ENCODE measurements at places on chromosomes 5 and 9. TPM values are rescaled to one million over a fixed set of nuclear protein-coding genes. Genes with fewer than 3 reads are reported as not detected.

DNA sequence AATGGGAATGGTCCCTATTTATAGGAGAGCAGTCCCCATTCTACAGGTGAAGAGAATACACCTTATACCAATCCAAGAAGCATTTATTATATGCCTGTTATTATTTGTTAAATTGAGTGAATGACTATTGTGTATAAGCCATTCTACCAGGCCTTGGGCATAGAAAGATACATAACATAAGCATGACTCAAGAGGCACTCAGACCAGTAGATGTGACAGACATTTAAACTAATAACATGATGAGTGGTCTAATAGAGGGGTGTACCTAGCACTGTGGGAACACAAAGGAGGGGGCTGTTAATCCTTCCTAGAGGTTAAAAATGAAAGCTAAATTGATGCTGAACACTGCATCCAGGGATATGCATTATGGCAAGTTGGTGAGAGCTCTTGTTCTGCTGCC, 145.0 kb upstream of the TNC start:
- no peak for DNase-seq

DNA sequence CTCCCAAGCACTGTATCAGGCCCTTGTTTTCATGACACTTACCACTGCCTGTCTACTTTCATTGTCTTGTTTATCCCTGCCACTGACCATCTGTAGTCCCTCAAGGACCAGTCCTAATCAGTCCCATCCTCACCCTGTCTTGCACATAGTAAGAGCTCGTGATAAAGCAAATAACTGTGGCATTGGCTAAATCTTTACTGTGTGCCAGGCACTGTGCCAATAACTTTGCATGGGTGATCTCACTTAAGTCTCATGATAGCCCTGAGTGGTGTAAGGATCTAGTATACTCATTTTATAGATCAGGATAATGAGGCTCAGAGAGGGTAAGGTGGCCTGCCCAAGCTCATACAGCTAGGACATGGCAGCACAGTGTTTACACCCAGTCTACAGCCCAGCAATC, 5.6 kb downstream of the CDX1 start:
- no peak for DNase-seq

DNA sequence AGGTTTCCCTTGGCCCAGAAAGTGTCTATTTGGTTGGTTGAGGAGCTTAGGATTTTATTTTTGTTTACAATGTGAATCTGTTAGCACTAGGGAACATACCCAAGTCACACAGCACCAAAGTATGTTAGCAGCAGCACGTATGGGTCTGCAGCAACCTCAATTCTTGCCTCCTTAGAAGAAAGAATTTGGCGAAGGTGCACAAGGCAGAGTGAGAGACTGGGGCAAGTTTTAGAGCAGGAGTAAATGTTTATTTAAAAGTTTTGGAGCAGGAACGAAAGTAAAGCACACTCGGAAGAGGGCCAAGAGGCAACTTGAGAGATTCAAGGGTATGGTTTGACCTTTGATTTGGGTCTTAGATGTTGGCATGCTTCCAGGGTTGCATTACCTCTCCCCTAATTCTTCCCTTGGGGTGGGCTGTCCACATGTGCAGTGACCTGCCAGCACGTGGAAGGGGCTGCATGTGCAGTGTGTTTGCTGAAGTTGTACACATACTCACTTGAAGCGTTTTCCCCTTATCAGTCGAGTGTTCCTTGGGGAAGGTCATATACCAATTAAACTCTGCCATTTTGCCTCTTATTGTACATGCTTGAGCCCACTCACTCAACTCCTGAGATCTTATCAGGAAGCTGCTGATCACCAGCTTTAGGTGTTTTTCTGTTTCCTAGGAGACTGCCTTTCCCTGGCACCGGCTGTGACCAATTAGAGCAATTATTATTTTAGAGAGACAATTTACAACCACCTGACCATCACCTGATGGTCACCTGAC, 64.9 kb upstream of the SHC3 start:
- no peak for DNase-seq

- no peak for DNase-seq
These were observed 57.3 kb downstream of the TRIP13 start for GRCh38 chr5:949815-950560.

GRCh38 chr9:2385746-2386145, 235.8 kb upstream of the VLDLR start:
- no peak for DNase-seq

DNA sequence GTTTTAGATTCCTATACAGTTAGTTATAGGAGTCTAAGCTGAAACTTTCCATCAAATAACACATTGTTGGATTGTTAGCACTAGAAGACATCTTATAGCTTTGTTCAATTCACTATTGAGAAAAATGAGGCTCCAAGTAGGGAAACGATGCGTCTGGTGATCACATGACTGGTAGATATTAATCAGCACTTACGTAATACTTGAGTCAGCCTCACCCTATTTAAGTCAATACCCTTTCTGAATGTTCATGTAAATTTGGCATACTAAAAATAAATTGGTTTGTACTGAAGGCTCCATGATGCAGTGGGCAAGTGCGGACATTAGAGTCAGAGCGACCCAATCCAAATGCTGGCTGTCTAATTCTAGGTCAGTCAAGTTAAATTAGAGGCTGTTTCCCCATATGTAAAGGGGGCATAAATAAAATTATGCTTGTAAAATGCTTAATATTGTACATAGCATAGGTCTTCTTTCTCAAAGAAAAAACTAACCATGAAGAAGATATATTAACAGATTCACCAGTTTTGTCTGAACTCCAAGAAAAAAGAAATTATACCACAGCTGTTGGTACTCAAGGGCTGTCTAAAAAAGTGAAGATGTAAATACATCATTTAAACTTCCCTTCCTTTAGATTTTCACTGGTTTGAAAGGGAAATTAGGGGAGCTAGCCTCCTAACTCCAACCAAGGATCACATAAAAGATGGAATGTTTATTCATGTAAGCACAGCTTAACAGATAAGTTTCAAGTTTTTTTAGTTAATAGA, 406.6 kb upstream of the TLE4 start:
- peak; percentile 47 for DNase-seq

DNA sequence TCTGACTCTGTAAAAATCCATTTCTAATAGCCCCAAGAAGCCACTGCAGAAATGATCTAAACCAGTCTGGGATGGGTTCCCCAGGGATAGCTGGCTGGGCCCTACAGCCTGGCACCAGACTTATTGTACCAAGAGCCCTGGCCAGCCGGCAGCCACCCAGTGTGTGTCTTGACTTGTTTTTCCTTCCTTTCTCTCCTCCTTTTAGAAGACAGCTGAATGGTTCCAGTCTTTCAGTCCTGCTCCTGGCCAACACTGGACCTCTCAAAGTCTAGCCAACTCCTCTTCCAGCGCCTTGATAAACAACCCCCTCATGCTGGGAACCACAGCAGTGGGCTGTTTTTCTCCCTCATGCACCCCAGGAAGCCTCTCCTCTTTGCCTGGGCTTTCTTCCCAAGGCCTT, 34.1 kb downstream of the ATOX1 start:
- no peak for DNase-seq

DNA sequence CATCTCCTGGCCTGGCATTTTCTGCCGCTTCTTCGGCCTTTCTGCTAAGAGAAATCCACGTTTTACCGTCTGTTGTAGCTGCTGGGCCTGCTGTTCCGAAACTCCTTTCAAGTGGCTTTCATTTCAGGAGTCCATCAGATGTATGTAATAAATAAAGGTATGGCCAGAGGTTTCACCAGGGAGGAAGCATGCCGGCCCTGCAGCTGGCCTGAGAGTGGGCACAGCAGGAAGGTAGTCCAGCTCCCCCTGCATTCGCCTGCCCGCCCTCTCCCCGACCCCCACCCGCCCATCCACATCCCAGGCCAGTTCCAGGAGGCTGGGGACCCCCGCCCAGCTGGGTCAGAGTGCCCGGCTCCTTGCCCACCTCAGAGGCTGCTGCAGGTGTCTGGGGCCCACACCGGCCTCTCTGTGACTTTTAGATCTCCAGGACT, 46.4 kb upstream of the EXOC3 start:
- DNase-seq = no peak

MEIKIN gene
- 1.6 TPM for polyA plus RNA-seq

IRGM gene
- not detected for polyA plus RNA-seq

PRR7 gene
- 17.4 TPM for polyA plus RNA-seq

DNA sequence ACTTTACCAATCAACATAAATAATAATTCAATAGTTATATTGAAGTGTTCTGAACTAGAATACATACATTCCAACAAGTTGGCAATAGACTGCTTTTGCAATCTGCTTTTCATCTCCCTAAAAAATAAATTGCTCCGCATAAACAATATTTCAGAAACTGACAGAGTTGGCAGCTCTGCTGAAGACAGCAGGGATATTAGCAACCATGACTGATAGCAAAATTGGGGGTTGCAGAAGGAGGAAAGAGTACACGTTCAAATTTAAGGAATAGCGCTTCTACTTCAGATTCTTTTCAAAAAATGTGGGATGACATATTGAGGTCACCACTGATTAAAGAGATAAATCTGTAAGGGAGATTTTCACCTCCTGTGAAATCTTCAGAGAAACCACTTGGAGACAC, 521.2 kb downstream of the DTWD2 start:
- DNase-seq = no peak

DNA sequence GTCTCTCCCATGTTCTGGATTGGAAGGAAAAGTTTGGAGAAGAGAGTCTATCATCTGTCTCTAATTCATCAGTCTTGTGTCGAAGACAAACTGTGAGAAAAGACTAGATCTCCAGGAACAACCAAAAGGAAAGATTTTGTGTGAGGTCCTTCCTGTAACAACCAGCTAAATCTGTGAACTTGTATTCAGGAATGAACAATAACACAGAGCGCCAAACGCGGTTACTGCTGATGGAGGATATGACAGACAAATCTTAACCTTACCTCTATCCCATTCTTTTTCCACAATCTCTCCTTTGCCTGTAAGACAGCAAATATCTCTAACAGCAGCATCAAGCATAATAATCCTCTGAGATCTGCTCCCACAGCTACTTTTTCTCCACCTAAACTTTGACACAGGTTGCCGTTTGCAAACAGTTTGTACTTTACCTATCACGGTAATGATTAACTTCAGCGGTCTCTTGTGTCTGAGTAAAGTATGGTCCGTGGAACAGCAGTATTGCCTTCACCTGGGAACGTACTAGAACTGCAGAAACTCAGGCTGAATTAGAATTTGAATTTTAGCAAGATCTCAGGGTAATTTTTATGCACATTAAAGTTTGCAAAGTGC, 387.6 kb downstream of the ELAVL2 start:
- no peak for DNase-seq

DNA sequence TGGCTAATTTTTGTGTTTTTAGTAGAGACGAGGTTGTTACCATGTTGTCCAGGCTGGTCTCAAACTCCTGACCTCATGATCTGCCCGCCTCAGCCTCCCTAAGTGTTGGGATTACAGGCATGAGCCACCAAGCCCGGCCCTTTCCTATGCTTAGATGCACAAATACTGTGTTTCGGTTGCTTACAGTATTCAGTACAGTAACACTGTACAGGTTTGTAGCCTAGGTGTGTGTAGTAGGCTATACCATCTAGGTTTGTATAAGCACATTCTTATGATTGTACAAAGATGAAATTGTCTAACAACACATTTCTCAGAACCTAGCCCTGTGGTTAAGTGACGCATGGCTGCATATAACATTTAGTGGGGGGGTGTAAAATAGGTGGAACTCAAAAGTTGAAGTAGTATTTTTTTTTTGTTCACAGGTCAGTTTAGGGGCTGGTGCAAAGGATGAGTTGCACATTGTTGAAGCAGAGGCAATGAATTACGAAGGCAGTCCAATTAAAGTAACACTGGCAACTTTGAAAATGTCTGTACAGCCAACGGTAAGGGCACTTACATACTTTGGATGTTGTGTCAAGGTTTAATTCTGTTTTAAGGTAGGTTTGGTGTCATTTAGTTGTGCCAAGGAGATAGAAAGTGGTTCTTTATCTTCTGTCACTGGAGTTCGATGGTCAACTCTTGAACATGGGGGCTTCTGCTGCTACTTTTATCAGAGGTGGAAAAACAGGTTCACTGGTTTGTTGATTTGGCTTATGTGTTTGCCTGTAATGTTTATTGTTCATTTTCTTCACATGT, 3.4 kb downstream of the NPM1 start:
- no peak for DNase-seq

GRCh38 chr9:107488375-107489143, 1.0 kb downstream of the KLF4 start:
- DNase-seq = peak; percentile 95

AGXT2 gene
- polyA plus RNA-seq = not detected

HSD17B3 gene
- not detected for polyA plus RNA-seq

TMC1 gene
- 0.16 TPM for polyA plus RNA-seq

DNA sequence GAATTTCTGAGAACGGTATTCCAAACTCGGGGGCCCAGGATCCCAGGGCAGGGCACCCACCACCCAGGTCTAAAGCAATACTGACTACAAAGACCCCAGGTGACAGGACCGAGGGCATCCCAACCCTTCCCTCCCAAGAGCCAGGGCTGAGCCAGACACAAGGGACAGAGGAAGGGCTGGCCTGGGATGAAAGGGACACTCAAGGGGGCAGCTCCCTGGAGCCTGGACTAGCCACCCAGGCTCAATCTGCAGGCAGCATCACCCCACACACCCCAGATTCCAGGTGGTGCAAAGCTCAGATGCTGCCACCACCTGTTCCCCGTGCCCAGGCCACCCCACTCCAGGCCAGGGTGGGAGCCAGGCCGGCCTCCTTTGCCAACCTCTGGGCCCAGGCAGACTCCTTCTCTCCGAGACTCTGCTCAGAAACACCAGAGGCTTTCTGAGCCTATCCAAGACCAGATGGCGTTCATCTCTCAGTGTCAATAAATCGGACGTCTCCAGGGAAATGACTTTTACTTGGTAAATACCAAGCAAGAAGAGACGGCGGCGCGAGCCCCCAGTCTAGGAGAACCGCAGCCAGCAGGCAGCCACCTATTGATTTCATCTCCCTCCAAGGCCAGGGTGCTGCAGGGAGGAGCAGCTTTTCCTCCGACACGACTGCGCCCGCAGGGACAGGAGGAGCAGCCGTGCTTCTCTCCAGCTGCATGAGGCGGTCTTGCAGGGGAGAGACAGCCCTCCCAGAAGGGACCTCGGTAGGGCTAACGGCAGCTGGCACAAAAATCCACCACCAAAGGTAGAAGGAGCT, 94.1 kb upstream of the ADAMTS2 start:
- no peak for DNase-seq

DNA sequence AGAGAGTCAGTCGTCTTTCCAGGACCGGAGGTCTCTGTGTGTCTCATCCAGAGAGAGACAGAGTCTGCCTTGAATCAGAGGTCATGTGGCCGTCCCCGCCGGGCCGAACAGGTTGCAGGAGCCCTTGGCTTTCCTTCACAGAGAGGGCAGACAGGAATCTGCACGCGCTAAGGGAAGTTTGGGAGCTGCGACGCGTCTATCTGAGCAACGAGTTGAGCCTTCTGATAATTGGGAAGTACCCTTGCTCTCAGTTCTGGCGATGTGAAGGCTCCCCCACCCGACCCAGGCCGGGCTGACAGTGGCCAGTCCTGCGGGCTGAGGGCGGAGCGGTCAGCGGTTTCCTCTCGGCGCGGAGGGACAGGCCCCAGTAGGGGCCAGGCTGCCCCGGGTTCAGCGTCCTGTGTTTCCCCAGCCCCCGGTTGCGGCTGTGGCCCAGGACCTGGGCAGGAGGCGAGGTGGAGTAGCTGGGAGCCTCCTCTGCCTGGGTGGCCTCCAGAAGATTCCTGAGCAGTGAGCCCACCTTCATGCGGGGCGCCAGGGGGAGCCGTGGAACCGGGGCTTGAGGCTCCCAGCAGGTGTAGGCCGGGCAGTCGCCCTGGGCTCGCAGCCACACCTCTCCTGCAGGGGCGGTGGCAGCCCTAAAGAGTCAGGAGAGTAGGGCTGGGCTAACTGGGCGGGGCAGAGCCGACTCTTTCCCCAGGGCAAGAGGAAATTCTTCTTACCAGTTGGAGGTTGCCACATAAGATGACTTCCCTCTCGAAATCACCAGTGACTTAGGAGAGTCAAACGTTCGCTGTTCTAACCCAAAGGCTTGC, 13.9 kb downstream of the NR2F1 start:
- DNase-seq = peak; percentile 50

SLC45A2 gene
- not detected for polyA plus RNA-seq
